Skeletal muscle cell (primary cell): ENCODE measurements at places on chromosomes 3 and 15.

GRCh38 chr3:160199108-160199507, 26.1 kb upstream of the C3orf80 start:
- no peak for DNase-seq

- DNase-seq: no peak
Observed at GRCh38 chr3:131713416-131714123, 210.8 kb upstream of the MRPL3 start.

DNA sequence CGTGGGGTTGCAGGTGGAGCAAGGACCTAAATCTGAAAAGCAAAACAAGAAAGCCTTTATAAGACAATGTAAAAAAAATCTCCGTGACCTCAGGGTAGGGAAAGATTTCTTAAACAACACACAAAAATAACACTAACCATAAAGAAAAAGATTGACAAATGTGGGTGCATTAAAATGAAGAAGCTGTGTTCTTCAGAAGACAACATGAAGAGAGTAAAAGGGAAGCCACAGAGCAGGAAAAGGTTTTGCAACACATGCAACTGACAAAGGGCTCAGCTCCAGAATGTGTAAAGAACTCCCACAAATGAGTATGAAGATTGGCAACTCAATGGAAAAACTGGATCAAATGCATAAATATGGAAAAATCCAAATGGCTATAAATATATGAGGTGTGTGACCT, 74.2 kb downstream of the MAGEF1 start:
- DNase-seq: no peak

- DNase-seq: no peak
Observed at GRCh38 chr15:99582508-99582960, 16.8 kb downstream of the MEF2A start.

DNA sequence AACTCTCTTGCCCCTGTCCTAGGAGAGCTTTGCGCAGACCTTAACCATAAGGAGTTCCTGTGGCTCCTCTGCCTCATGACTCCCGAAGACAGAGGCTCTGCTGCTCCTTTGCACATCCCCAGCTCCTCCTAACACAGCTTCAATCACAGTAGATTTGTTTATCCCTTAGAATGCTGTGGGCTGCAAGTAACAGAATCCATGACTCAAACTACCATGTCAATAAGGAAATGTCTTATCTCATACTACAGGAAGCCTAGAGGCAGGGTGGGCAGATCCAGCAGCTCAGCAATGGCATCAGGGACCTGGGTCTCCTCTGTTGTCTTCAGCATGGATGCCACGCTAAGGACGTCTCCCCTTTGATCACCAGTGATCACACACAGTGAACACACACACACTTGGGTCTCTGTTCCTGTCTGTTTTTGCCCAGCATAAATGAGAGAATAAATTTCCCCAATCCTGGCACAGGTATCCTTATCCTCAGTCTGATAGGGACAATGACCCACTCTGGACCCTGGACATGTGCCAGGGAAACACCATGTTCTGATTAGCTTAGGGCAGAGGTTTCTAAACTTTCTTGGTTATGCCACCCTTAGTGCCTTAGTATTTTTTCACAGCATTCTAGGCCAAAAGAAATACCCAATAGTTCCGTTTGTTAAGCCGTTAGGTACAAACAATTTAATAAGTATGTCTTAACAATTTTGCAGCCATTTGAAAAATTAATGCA, 46.1 kb upstream of the MRPS22 start:
- DNase-seq: no peak

DNA sequence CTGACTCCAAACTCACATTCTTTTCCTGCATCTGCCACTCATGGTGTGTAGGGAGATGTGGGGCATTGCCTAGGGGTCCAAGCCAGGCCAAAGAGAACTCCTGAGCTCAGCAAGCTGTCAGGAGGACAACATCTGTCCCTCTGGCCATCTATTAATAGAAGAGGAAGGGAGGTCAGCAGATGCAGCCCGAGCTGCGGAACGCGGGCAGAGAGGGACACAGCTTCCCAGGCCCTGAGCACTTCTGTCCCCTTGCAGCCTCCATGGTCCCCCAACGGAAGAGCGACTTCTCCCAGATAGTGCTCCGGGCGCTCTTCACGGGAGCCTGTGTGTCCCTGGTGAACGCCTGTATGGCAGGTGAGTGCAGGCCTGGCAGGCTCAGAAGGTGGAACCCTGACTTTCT, 37.3 kb upstream of the PDE8A start:
- no peak for DNase-seq

DNA sequence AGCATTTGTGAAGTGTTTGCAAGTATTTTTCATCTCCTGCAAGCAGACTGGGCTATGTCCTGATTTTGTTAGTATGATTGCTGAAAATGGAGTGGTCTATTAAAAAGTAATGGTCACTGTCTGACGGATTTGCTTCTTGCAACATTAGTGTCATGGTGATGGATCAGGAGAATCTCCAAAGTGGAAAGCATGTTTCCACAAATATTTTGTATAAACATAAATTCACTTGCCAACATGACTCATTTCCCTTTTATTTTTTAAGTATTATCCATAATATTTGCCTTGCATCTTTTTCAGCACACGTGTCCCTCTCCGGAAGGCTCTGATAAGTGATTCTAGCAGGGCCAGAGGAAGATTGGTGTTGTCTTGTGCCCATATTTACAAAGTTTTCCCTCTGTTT, 27.4 kb upstream of the CACNA2D3 start:
- DNase-seq: no peak
